ENCODE measurements at places on chromosomes 2 and 18. TPM values are rescaled to one million over a fixed set of nuclear protein-coding genes. Genes with fewer than 3 reads are reported as not detected.

Gene MC2R
- not detected for total RNA-seq

Gene RALB
- total RNA-seq: 75.2 TPM

Gene EVX2
- total RNA-seq: not detected

Gene SERPINB13
- not detected for total RNA-seq

Gene PROM2
- 1.4 TPM for total RNA-seq

Gene CFAP65
- total RNA-seq: not detected

Gene NGEF
- 0.38 TPM for total RNA-seq

Gene RBKS
- 1.4 TPM for total RNA-seq

Gene INPP5D
- 0.83 TPM for total RNA-seq

Gene PROKR1
- not detected for total RNA-seq

Gene HJURP
- total RNA-seq: 1.2 TPM

Gene GKN2
- not detected for total RNA-seq

Gene SOX11
- not detected for total RNA-seq

Gene CRYBA2
- not detected for total RNA-seq

Gene ACVR1C
- 0.08 TPM for total RNA-seq

Gene EFR3B
- 3.0 TPM for total RNA-seq

Gene ZSWIM2
- total RNA-seq: not detected

Gene SMYD1
- not detected for total RNA-seq

Gene SP100
- 68.8 TPM for total RNA-seq

Gene ARL6IP6
- 6.6 TPM for total RNA-seq

Gene PLEK
- total RNA-seq: not detected

Gene TCF23
- total RNA-seq: 0.82 TPM

Measured in smooth muscle cell of the coronary artery (primary cell).